CD4-positive, alpha-beta T cell treated with Interleukin-6 at 100 ng/mL for 8 hours (primary cell): ENCODE measurements at places on chromosomes 2 and 18.

DNA sequence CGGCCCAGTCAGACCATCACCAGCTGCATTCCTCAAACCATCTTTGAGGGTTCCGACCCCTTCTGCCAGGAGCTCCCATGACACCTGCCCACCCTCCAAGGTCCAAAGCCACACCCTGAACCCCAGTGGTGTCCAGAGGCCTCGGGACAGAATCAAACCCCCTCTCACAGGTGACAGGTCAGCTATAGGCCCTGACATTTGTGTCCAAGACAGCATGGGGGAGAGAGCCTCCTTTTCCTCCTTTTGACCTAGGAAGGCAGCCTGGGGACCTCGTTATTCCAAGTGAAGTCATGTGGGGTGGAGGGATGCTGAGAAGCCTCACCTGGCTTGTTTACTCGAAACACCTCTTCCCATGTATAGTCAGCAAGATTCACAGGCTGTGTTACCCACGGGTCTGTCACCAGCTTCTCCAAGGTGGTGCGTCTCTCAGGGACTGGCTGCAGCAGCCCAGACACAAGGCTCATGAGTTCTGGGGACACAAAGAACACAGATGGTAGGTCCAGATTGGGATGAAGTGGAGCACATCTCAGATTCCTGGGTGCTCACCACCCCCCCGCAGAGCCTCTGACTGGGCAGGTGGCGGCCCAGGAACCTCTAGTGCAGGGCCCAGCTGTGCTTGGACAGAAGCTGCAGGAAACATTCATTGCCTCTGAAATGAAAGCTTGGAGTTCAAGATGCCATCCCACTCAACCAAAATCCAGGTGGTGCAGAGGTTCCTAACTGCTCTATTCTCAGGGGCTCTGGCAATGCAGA, 5.1 kb upstream of the MTERF4 start:
- DNase-seq = no peak

DNA sequence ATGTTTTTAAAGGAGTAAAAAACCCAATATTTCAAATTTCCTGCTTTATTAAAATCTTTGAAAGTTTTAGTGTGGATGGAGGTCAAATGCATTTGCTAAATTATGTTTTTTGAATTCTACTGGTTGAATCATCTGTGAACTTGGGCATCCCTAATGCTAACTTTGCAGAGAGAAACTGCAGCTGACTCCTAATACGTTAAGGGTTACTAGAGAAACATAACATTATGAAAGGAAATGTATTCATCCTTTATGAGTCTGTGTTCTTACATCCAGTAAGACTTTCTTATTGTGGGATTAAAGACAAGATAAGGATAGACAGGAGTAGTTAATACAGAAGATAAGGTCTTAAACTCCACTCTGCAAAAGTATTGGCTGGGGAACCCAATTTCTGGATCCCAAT, 140.6 kb downstream of the FAM124B start:
- DNase-seq = no peak

DNA sequence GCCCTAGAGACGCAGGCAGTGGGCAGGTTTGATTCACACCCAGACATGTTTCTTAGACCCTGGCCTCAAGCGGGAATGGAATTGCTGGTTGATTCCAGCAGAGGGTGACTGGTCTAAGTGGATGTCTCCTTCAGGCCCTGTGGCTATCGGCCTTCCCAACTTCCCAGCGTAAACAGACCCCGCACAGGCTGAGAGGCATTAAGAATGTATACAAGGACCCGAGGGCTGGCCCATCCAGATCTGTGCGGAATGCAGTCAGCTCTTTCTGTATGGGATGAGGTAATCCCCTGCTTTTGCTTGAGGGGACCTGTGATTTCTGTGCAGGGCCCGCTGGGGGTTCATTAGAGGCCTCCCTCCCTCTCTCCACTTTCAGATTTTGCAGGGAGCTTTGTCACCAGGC, 6.5 kb downstream of the ACKR3 start:
- DNase-seq = no peak

DNA sequence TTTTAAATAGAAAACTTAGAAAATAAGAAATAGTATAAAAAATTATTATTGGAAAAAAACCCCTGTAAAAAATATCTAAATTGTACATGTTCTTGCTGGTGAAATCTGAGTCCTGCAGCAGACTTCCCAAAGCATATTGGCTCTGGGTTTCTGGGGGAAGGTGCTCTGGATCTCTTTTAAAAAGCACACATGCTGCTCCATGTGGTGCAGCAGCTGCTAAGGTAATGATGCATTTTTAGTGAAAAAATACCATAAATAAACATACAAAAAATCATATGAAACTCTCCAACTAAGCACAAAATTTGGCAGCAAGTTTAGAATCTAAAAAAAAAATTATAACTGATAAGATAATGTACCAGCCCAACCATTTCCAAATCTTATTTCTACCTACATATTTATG, 216.5 kb downstream of the GPD2 start:
- no peak for DNase-seq

DNA sequence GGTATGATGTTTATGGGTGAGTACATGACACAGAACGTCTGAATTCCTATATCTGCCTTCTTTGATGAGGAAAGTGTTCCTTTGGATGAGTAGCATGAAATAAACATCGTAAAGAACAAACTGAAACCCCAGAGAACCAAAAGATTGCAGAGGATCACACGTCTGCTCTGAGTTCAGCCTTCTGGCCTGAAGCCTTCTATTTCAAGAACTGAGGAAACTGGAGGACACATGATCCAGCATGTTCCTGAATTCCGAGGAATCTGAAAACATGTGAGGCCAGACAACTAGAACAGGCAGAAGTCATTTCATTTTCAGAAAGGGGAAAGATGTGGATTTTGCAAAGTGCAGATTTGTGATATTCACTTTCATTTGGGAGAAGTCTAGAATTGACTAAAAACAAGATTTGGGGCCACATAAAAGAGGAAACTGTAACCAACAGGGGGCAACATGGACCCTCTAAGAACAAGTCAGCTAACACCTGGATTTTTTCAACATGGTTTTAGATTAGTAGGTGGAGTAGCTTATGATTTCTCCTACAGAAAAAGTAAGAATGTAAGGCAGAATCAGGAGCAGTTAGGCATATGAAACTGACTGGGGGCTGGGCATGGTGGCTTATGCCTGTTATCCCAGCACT, 8.3 kb downstream of the SULT6B1 start:
- no peak for DNase-seq
